ENCODE measurements at places on chromosomes 6 and 20. TPM values are rescaled to one million over a fixed set of nuclear protein-coding genes. Genes with fewer than 3 reads are reported as not detected.
A peak's percentile ranks its signal among the peaks of the same experiment; 100 is the strongest.

- peak; percentile 41 for DNase-seq
- no peaks in the 10 kb centered on the region for H3K36me3 ChIP-seq
- no peaks in the 10 kb centered on the region for H3K27me3 ChIP-seq
- peaks cover 60% of the 10 kb centered on the region for H3K4me1 ChIP-seq
- peak overlapping the region; percentile 86 for H3K27ac ChIP-seq
These were observed 482 bp downstream of the DDR1 start for GRCh38 chr6:30884521-30885480.

Gene FAM184A
- total RNA-seq, result 0.93 TPM

DNA sequence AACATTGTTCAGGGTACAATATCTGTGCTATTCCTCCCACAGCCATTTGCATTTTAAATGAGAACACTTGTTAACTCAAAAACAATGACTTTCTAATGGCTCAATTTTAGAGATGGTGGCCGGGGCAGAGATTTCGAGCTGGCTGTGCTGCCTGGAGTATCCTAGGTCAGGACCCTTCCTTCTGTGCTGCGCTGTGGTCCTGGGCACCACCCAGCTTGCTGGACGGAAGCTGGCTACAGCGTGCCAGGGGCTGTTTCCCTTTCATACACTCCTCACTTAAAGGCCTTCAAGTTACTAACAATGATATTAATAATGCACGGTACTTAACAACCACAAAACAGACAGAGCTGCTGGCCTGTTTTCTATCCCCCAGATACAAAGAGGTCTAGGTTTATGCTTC lies 194.4 kb upstream of the CST7 start:
- H3K36me3 ChIP-seq, result no peaks in the 10 kb centered on the region
- H3K27me3 ChIP-seq, result peaks cover 25% of the 10 kb centered on the region
- H3K27ac ChIP-seq, result no peak overlapping the region
- H3K4me1 ChIP-seq, result no peaks in the 10 kb centered on the region

DNA sequence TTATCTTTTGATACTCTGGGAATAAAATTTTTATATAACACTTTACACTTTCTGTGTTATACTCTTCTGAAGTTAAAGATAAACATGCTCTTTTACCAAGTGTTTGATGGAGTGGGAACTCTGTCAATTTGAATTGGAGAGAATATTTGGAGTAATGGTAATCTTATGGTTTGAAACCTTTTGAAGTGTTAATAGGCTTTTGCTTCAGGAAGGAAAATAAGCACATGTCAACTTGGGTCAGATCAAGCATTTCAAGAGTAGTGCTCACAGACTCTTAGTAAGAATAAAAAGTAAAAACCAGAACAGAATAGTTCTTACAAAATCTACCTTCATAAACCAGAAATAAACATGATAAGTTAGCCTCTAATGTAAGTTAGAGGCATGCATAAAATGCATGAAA lies 24.4 kb upstream of the IRAK1BP1 start:
- H3K4me1 ChIP-seq, result no peaks in the 10 kb centered on the region
- H3K27ac ChIP-seq, result no peak overlapping the region
- H3K36me3 ChIP-seq, result no peaks in the 10 kb centered on the region
- no peaks in the 10 kb centered on the region for H3K27me3 ChIP-seq
- no peak overlapping the region for H3K4me3 ChIP-seq

GRCh38 chr6:145428706-145429105 lies 306.6 kb downstream of the EPM2A start:
- DNase-seq, result no peak
- no peaks in the 10 kb centered on the region for H3K4me1 ChIP-seq

Gene TSHZ2
- total RNA-seq, result 3.1 TPM

- DNase-seq, result no peak
- no peaks in the 10 kb centered on the region for H3K4me1 ChIP-seq
- no peak overlapping the region for H3K27ac ChIP-seq
- no peaks in the 10 kb centered on the region for H3K36me3 ChIP-seq
- H3K4me3 ChIP-seq, result no peak overlapping the region
These were observed 249.9 kb downstream of the KHDC1L start for GRCh38 chr6:72975352-72975752.

Gene THBD
- 13.8 TPM for total RNA-seq

DNA sequence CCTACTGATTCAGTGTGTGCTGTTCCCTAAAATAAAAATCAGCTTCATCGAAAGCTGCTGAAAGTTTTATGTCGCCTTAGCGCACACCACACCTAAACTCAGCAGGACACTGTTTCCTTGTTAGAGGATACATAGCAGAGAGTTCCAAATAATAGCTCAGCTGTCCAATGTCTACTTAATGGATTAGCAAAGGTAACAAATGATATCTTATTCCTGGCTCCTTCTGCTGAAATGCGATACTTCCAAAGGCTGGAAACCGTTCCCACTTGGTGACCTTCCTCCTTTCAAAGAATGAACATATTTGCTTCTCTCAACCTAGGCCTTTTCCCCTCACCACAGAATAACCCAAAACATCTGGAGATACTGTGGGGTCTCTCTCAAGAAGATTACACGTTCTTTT lies 189.5 kb upstream of the GMDS start:
- H3K27me3 ChIP-seq, result no peaks in the 10 kb centered on the region
- H3K4me3 ChIP-seq, result no peak overlapping the region
- no peak overlapping the region for H3K27ac ChIP-seq
- DNase-seq, result no peak

Gene PDSS2
- 19.7 TPM for total RNA-seq

DNA sequence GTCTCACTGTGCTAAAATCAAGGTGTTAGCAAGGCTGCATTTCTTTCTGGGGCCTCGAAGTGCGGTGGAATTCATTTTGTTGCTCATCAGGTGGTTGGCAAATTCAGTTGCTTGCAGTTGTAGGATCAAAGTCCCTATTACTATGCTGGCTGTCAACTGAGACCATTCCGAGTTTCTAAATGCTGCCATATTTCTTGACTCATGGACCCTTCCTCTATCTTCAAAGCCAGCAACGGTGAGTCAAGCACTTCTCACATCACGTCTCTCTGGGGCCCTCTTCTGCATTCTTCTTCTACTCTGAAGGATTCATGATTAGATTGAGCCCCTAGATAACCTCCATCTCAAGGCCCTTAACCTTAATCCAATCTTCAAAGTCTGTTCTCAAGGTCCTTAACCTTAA lies 619.7 kb downstream of the HACE1 start:
- H3K36me3 ChIP-seq, result no peaks in the 10 kb centered on the region
- H3K4me1 ChIP-seq, result no peaks in the 10 kb centered on the region
- no peak overlapping the region for H3K4me3 ChIP-seq
- H3K27ac ChIP-seq, result no peak overlapping the region

Gene NUP43
- 29.7 TPM for total RNA-seq

Gene COL9A3
- 2.1 TPM for total RNA-seq

DNA sequence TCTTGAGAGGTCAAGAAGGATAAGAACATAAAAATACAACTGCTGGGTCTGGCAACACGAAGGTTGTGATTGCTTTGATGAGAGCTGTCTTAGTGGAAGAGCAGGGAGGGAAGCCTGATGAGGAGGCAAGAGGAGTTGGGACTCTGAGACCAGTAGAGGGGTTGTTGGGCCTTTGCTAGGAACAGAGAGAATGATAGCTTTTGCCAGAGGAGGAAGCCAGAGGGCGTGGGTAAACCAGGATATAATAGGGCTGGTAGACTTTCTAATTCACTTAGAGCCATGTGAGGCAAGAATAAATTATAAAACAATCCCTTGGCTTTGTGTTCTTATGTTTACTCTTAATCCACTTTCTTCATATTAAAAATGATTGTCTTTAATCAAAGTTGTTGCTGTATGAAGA lies 78.6 kb downstream of the RCAN2 start:
- DNase-seq, result no peak
- H3K27ac ChIP-seq, result peak overlapping the region; percentile 65
- peaks cover 82% of the 10 kb centered on the region for H3K4me1 ChIP-seq
- no peaks in the 10 kb centered on the region for H3K36me3 ChIP-seq
- no peaks in the 10 kb centered on the region for H3K27me3 ChIP-seq

DNA sequence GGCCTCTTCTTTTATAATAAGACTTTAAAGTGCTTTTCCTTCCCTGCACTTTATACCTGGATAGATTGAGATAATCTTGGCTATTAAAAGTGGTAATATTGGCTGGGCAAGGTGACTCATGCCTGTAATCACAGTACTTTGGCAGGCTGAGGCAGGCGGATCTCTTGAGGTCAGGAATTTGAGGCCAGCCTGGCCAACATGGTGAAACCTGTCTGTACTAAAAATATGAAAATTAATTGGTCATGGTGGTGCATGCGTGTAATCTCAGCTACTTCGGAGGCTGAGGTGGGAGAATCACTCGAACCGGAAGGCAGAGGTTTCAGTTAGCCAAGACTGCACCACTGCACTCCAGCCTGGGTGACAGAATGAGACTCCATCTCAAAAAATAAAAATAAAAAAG lies 197.1 kb upstream of the RGS17 start:
- H3K27me3 ChIP-seq, result no peaks in the 10 kb centered on the region
- no peak overlapping the region for H3K27ac ChIP-seq
- DNase-seq, result no peak
- H3K4me1 ChIP-seq, result no peaks in the 10 kb centered on the region
- no peak overlapping the region for H3K4me3 ChIP-seq

DNA sequence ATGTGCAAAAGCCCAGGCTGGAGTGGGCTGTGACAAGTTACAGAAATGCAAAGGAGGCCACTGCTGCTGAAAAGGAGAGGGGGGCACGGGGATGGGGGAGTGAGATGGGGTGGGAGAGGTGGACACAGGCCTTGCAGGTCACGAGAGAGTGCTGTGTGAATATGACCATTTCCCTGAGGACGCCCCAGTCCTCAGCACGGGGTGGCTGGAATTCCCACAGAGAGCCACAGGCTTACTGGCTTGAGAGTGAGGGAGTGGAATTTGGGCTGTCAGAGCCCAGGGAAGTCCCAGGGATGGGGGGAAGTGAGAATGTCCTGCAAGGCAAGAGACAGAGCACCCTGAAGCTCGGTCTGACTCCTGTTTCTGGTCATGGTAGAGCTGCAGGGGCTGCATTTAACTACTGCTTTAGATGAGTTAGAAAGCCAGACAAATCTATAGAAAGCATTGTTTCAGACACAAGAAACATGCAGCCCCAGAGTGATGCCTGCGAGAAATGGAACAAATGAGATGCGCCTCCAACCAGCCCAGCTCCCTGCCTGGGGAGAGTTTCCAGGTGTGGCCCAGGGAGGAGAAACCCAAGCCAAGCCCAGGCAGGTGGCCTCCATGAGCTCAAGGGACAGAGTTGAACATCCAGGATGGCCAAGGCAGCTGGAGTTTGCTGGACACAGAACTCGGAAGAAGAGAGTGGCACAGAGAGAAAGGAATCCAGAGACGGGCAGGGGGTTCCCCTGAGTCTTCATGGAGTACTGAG lies 30.5 kb downstream of the NPEPL1 start:
- no peak overlapping the region for H3K27ac ChIP-seq
- peaks cover 48% of the 10 kb centered on the region for H3K27me3 ChIP-seq
- no peaks in the 10 kb centered on the region for H3K36me3 ChIP-seq
- no peak for DNase-seq
- H3K4me3 ChIP-seq, result no peak overlapping the region
- no peaks in the 10 kb centered on the region for H3K4me1 ChIP-seq

DNA sequence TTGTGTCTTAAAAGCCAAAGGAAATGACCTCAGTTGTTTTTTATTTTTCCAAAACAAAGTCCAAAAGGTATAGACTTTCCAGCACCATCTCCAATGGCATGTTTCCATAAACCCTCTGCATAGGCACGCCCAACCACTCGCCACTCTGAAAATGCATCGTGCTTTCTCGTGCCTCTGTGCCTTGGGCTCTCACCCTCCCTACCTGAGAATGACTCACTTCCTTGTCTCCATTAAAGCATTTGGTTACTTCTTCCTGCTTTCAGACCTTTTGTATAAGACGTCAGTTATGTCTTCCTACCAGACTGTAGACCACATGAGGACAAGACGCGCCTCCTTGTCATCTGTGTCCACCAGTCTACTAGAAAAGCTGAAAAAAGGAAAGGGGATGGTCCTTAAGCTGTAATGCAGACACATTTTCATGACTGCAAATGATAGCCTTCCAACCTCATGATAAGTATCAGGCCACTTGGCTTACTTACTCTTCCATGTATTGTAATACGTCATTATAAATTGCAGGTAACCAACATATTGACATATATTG lies 61.2 kb upstream of the CDYL start:
- DNase-seq, result no peak
- H3K27me3 ChIP-seq, result no peaks in the 10 kb centered on the region
- no peaks in the 10 kb centered on the region for H3K4me1 ChIP-seq
- no peak overlapping the region for H3K27ac ChIP-seq
- no peaks in the 10 kb centered on the region for H3K36me3 ChIP-seq

- no peak overlapping the region for H3K4me3 ChIP-seq
- no peak for DNase-seq
- H3K36me3 ChIP-seq, result no peaks in the 10 kb centered on the region
- H3K4me1 ChIP-seq, result peaks cover 14% of the 10 kb centered on the region
- no peaks in the 10 kb centered on the region for H3K27me3 ChIP-seq
These were observed 71.4 kb upstream of the SNX9 start for GRCh38 chr6:157751547-157752200.

- DNase-seq, result no peak
- no peaks in the 10 kb centered on the region for H3K4me1 ChIP-seq
These were observed 25.9 kb upstream of the AIG1 start for GRCh38 chr6:143034689-143035334.

GRCh38 chr6:134146268-134147033 lies 94.0 kb upstream of the SLC2A12 start:
- no peaks in the 10 kb centered on the region for H3K27me3 ChIP-seq
- no peak for DNase-seq
- no peaks in the 10 kb centered on the region for H3K36me3 ChIP-seq
- H3K4me1 ChIP-seq, result no peaks in the 10 kb centered on the region
- no peak overlapping the region for H3K4me3 ChIP-seq

All from left ventricle myocardium inferior (tissue), 1 donor.